ENCODE measurements at places on chromosomes 1 and 21.

DNA sequence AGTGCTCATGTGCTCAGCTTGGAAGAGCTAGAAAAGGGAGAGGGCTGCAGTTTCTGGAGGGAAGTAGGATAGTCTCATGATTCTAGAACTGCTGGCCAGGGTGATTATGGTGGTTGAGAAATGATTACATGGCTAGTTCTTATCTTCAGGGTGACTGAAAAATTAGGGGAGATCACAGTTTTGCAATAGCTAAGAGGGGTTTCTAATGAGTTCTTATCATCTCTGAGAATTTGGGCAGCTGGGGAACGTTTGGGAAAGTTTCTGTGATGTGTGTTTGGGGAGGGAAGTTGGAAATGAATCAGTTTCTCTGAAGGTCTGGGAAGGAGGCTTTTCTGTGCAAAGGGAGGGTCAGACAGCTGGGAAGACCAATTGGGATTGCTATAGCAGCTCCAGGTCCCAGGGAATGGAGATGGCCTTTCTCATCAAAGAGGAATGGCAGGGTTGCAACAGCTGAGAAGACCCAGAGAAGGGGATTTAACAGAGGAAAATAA is 7.6 kb upstream of the RHOU start:
- no peak for DNase-seq

- DNase-seq = no peak
Measured at GRCh38 chr1:59750328-59751003, 64.3 kb upstream of the HOOK1 start.

GRCh38 chr1:206896261-206896660 is 982 bp upstream of the IL24 start:
- DNase-seq = no peak

DNA sequence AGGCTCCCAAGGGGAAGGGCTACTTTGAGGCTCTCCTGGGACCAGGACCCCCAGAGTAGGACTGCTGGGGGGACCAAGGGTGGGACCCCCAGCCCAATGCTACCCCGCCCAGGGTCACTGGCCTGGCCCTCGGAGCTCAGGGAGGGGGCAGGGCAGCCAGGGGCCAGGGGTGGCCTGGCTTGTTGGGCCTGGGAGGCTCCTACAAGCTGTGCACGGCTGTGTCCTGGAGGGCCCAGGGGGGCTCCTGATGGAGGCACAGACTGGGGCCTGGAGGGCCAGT is 2.2 kb downstream of the HES4 start:
- DNase-seq = no peak

GRCh38 chr1:205421798-205422197 is at the start of gene LEMD1:
Gene LEMD1, minus strand, starts transcription at chr1:205422056. Its CDS starts 1,520 bp downstream, at chr1:205420536.
- DNase-seq = no peak

- DNase-seq = no peak
Measured at GRCh38 chr1:59596956-59597355, 217.8 kb upstream of the HOOK1 start.

- no peak for DNase-seq
Measured at GRCh38 chr1:89607586-89608318, 25.2 kb upstream of the LRRC8C start.

GRCh38 chr1:71853360-71853759 is 429.0 kb downstream of the NEGR1 start:
- no peak for DNase-seq

DNA sequence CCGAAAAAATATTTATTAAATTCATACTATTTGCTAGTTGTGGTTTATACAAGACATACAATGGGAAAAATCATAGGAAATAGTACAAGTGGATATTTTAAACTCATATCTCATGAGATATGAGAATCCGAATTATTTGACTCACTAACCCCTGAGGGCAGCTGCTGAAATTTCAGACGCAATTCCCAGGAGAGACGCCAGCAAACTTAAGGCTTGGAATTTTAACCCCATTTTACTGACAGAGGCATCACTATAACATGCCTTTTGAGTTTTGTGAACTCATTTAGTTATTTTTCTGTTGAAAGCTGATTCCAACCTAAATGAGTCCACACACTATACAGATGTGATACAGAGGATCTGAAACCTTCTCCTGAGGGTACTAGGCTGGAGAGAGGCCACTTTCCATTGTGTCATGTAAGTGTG is 5.9 kb upstream of the MROH9 start:
- no peak for DNase-seq

DNA sequence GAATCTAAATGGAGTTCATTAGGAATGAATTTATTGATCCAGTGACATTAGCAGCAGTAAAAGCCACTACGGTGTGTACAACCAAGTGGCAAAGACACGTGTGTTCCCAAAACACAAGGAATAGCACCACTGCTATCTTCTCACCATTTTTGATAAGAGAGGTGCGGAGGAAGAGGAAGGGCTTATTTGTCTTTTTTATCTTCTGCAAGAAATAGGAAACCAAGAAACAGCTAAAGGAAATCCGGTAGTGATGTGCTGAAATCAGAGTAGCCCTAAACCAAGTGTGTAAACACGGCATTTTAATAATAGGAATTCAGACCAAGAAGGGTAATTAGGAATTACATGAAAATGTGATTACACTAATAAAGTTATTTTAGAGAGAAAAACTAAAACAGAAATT is 9.1 kb upstream of the SCYL3 start:
- DNase-seq = no peak

DNA sequence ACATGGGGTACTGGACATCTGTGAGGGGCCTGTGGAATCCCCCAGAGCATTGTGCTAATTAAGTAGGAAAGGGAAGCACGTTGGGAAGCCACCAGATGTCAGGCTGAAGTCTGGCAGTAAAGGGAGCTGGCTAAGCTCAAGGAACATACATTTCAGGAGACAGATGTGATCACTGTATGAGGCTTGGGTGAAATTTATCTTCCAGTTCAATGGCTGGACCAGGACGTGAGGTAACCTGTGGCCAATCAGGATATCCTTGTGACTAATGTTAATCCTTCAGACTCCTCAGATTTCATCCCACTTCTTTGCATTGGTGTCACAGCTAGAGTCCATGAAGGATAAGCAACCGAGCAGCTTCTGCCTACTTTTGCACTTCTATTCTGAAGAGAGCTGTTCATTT is 110.2 kb upstream of the APP start:
- no peak for DNase-seq

GRCh38 chr1:221743416-221744208 is 1.7 kb upstream of the DUSP10 start:
- no peak for DNase-seq

DNA sequence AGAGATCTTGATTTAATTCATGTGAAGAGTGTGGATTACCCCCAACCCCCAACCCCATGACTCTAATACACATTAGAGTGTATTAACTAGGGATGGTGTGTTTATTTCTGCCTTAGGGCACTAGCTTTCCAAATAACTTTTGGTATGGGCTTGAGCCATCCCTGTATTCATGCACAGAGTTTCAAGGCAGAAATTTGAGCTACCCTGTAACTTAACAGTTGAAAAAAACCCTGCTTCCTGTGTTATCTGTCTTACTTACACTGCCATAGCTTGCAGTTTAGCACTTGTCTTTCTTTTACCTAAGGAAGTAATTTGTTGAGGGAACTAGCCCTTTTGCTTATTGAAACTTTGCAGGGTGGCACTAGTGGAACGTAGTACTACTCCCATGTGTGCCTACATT is 6.3 kb downstream of the SRSF11 start:
- DNase-seq = no peak

GRCh38 chr1:93468662-93469061 is 20.7 kb downstream of the FNBP1L start:
- DNase-seq = no peak

DNA sequence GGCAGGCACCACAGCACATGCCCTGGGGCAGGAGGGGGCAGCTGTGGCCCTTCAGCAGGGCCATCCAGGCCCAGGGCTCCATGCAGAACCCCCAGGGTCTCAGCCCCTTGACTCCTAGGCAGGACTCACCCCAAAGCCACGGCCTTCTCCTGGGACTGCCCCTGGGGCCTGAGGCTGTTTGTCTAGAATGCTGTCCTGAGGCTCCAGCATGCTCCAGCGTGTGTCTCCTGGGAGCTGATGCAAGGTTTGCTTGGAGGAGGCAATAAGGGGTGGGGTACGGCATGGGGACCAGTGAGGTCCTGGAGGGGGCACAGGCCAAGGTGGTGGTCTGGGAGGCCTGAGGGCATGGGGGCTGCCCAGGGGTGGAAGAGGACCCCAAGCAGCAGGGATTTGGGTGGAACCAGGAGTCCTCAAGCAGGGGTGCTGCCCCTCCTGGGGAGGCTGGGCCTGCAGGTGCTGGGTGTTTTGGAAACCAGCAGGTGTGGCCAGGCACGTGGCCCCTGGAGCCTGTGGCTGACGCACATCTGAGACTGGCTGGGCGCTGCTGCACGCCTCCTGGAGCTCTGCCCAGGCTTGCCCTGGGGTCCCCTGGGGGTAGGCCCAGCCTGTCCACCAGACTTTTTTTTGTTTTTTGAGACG is 7.8 kb upstream of the CALML6 start:
- DNase-seq = no peak

DNA sequence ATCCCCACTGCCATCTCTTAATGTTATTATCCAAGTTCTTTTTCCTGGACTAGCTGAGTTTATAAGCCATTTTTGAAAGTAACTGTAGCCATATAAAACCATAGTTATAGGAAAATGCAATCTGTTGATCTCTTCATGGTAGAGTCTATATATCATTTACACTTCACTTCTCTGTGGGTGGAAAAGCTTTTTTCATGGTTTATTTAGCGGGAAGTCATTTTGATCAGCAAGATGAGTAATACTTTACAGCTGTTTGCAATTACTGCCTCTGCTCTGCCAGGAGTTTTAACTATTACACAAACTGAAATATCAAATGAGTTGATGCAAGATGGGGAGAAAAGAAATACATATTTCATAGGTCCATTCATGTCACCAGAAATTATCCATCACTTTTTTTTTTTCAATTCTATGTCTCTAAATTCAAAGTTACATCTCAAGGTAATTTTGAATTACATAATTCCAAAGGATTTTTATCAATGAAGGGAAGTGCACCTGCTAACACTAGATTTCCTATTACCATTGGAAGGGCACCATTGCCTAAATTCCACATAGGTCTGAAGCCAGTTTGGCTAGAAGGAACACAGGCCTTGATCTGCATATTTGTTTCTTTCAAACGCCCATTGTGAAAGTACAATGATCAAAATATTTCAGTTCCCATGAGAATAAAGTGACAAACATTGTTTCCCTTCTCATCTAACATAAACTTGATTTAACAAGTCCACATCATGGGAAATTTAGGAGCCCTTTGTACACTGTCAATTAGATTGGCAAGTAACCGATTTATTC is 296.7 kb downstream of the ZNF326 start:
- no peak for DNase-seq

- DNase-seq = no peak
Measured at GRCh38 chr1:196180847-196181593, 427.2 kb downstream of the KCNT2 start.

- DNase-seq = no peak
Measured at GRCh38 chr1:56553046-56553445, 26.3 kb downstream of the PLPP3 start.

Data from cortex of kidney (tissue), 1 donor.